ENCODE measurements at places on chromosomes 1 and 21. TPM values are rescaled to one million over a fixed set of nuclear protein-coding genes. Genes with fewer than 3 reads are reported as not detected.

Gene TGFB2
- total RNA-seq = 46.8 TPM

Gene TSPEAR
- not detected for total RNA-seq

Gene MYBPH
- not detected for total RNA-seq

Gene UAP1
- total RNA-seq = 70.9 TPM

Gene RPE65
- not detected for total RNA-seq

Gene C8B
- not detected for total RNA-seq

Gene LCE1B
- total RNA-seq = not detected

Gene SLC35F3
- not detected for total RNA-seq

Gene RNU1-3
- 13,769 TPM for total RNA-seq

Gene HPDL
- total RNA-seq = 2.3 TPM

Gene ELAVL4
- 0.13 TPM for total RNA-seq

Measured in sciatic nerve (tissue), 2 donors.